ENCODE measurements at places on chromosomes 11 and 22.
A peak's percentile ranks its signal among the peaks of the same experiment; 100 is the strongest.

DNA sequence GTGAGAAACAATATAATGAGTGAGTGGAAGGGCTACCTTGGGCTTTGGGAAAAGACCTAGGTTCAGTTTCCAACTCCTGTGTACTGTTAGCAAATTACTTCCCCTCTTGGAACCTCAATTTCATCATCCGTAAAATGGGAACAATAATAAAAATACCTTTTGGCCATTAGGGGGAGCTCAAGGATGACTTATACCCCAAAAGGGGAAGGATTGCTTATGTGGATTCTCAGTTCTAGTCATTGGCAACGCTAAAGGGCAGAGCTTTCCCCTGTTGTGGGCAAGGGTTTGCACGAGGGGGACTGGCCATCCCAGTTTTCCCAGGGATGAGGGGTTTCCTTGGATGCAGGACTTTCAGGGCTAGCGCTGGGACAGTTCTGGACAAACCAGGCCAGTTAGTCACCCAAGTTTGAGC lies 3.1 kb upstream of the COMMD9 start:
- DNase-seq = no peak

- no peak for DNase-seq
Observed at GRCh38 chr11:36116161-36116560, 172.3 kb downstream of the LDLRAD3 start.

- no peak for DNase-seq
Observed at GRCh38 chr11:14641801-14642200, 1.8 kb upstream of the PDE3B start.

- no peak for DNase-seq
Observed at GRCh38 chr11:77019976-77020595, 14.1 kb upstream of the B3GNT6 start.

DNA sequence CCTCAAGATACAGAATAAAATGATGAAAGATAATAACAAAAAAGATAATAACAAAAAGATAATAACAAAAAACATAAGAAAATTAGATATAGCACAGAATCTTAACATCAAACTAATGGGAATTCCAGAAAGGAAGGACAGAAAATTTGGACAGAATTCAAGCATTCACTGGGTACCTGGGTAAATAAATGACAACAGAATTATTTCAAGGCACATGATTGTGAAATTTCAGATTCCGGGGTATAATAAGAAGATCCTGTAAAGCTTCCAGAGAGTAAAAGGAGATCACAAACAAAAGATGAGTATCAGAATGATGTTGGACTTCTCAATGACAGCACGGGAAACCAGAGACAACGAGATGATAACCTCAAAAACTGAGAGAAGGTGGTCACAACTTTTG lies 42.1 kb upstream of the OR9Q1 start:
- DNase-seq = no peak

- no peak for DNase-seq
Observed at GRCh38 chr11:13169709-13170108, 107.9 kb upstream of the BMAL1 start.

DNA sequence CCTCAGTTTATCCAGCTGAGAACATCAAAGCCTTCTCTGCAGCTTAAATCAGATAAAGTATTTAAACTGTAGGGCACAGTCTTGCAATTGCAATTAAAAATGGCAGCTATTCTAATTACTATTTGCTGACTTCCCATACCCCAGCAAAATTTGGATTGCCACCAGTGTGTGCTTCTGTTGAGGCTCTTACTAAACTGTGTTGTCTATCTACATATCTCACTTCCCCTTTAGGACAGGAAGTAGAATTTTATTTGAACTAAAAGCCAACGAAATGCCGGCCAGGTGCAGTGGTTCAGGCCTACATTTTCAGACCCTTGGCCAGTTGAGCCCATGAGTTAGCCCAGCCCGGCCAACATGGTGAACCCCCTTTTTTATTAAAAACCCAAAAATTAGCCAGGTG lies 7.1 kb downstream of the SAA4 start:
- DNase-seq = no peak

DNA sequence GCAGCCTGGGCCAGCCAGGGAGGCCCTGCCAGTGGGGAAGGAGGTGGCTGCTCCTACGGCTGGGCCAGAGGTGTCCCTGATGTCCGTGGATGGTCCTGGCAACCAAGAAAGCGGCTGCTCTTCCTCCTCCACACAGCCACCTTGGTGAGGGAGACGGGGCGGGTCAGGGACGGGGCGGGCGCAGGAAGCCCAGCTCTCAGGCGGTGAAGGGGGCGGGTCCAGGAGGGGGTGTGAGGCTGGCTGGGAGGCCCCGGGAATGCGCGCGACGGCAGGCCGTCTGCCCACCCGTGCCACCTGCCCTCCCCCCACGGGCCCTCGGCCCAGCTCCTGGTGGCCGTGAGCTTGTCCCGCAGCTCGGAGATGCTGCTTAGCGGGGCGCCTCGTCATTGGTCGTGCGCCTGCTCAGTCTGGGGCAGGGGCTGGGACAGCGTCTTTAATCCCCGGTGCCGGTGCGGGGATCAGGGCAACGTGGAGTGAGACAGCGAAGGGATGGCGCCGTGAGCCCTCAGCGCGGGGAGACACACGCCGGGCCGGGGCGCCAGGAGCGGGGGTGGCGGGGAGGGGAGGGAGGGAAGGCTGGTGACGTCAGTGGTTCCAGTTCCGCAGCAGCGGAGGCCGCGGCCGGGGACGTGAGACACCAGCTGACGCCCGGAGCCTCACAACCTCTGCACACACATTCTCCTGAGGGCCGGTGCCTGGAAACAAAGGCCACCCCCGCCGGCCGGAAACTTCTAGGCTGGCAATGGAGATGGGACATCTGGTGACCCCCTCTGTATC lies 6.7 kb upstream of the BRSK2 start:
- peak; percentile 87 for DNase-seq

GRCh38 chr11:82750643-82751139 lies 17.0 kb upstream of the FAM181B start:
- DNase-seq = no peak

DNA sequence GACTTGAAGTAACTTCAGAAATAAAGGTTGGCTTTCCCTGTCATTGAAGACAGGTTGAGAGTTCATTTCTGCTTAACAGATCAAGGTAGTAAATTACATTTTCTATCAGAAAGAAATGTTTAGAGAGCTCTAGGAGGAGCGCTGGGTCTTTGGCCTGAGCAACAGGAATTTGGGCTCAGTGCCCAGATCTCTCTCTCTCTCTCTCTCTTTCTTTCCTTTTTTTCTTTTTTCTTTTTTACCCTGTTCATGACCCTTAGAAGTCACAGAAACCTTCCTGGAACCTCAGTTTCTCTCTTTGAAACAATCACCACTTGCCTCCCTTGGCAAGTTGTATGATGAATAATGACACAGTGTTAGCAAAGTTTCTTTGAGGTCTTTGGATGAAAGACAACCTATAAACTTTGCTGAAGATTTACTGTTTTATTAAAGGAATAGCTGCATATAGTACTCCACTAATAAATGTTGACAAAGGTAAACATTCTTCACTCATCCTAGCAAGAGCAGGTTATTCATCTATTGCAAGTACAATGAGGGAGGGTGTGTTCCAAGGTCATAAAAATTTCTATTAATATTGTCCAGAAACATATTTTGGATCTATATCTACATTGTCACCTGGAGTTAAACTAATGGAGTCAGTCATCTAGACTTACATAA lies 35.5 kb upstream of the RASSF10 start:
- DNase-seq = no peak

GRCh38 chr11:27018902-27019529 lies 21.6 kb upstream of the BBOX1 start:
- no peak for DNase-seq

DNA sequence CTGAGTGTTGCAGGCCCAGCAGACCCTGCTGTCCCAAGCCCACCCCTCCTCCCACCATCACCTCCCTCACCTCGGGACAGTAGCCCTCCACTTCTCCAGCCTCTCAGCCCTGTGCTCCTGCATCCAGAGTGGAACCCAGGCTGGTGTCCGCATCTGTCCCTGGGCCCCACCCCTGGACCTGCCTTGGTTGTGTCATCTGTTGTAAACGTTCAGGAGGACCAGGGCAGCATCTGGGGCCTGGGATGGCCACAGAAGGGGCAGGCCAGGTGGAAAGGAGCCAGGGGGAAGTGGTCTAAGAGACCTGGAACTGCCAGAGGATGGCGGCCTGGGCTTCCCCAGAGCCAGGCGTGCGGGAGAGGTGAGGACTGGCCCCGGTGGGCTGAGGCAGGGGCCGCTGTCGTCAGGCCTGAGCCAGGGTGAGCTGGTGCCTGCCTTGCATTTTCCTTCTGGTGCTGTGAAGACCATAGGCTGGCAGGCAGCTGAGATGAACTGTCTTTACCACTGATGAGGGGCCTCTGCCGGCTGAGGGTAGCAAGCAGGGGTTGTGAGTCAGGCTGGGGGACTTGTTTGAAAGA lies 26.1 kb upstream of the MGAT3 start:
- no peak for DNase-seq

DNA sequence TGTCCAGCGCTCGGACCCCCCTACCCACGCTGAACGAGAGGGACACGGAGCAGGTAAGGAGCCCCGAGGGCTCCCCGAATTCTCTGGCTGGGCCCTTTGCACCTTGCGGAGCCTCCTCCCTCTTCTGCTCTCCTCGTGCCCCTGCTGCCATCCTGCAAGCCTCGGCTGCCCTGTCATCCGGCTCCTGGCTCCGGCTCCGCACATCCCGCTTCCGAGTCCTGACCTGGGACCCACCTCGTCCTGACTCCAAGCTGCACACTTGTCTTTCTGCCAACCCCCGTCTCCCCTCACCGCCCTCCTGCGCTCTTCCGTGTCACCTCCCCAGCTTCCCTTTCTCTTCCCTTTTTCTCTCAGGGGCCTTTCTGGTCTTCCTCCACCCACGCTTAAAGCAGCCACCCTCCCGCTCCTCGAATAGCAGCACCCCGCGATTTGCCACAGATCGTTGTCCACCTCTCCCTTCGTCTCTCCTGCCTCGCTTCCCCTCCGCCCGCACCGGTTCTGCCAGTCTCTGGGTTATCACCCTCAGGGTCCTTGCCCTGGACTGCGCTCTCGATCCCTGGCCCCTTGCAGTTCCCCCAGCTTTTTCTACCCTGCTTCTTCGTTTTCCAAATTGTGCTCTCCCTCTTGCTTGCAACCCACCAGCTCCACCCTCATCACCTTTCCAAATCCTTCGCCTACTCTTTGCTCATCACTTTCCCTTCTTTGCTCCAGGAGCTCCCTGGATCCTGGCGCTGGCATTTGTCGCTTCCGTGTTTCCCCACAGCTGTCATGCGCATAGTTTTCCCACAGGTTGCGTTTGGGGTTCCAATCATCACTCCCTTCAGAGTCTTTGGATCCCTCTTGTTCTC lies 822 bp downstream of the MARK2 start:
- DNase-seq = peak; percentile 69

GRCh38 chr11:111795334-111795985 lies 29.3 kb upstream of the PPP2R1B start:
- DNase-seq = no peak

DNA sequence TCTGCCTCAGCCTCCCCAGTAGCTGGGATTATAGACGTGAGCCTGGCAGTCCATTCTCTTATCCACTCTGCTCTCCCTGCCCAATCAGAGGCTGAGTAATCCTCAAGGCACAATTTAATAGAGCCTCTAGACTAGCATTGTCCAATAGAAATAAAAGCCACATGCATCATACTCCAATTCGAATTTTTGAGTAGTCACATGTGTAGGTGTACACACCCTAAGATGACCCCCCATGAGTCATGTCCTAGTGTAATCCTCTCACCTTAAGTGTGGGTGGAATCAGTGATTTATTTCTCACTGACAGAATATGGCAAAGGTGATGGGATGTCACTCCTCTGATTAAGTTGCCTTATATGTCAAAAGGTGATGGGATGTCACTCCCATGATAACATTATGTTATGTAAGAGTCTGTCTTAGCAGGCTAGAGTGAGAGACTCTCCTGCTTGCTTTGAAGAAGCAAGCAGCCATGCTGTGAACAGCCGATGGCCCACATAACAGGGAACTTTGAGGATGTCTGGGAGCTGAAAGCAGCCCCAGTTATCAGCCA lies 61.3 kb downstream of the MN1 start:
- DNase-seq = no peak

- peak; percentile 77 for DNase-seq
Observed at GRCh38 chr11:8338138-8338537, 74.5 kb upstream of the LMO1 start.

- peak; percentile 73 for DNase-seq
Observed at GRCh38 chr22:19766511-19767426, 6.2 kb downstream of the TBX1 start.

- peak; percentile 65 for DNase-seq
Observed at GRCh38 chr11:7514099-7514591, 346 bp downstream of the PPFIBP2 start.

- DNase-seq = no peak
Observed at GRCh38 chr11:38130976-38131375, 1532.9 kb upstream of the RAG2 start.

DNA sequence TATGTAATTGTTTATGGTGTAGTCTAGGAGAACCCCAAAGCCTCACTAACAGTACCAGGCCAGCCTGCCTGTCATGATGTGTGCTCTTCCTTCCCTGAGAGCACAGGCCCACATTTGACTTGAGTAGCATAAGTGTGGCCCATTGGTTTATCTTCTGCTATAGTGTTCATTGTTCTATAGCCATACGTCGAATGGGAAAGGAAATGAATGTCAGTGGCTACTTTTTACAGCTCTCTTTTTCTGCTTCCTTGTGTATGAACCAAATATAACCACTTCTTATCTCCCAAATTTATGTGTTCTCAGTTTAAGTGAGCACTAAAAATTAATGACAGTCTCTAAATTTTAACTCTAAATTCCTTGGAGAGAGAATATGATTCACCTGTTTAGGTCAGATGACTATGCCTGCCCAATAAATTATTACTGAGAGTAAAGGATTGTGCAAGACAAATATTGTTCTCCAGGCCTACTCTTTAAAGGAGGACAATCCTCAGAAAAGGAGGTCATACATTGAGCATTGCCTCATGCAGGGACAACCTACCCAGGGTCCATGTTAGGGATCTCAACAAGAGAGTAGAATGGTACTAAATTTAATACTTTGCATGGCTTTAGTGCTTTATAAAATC lies 222.9 kb upstream of the ARHGAP20 start:
- DNase-seq = no peak

DNA sequence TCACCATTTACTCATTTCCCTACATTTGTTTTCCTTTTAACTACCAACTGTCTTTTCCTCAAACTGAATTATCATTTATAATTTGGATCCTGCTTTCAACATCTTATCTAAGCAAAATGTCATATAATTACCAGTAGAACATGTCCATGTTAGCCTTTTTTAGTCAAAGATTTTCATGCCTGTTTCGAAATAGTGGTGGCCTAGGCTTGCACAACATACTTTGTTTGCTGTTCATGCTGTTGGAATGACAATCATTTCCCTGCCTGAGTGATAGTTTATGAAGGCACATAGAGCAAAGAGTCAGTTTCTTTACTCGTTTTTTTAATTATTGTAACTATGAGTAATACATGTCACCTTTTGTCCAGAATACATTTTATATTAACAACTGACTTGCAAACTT lies 144.3 kb upstream of the ANO3 start:
- DNase-seq = no peak

DNA sequence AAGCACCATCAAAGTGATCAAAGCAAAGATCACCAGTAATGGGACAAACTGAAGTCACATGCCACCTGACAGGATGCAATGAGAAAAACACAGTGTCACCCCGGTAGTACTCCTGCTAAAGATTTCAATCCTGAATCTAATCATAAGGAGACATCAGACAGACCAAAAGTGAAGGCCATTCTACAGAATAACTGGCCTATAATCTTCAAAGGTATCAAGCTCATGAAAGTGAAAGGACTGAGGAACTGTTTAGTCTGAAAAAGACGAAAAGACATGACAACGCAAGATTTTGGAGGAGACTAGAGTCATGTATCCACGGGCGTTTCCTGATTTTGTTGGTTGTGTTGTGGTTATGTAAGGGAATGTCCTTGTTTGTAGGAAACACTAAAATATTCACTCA lies 42.4 kb upstream of the TSKU start:
- DNase-seq = no peak
